ENCODE measurements at places on chromosomes 11 and 22. TPM values are rescaled to one million over a fixed set of nuclear protein-coding genes. Genes with fewer than 3 reads are reported as not detected.

DNA sequence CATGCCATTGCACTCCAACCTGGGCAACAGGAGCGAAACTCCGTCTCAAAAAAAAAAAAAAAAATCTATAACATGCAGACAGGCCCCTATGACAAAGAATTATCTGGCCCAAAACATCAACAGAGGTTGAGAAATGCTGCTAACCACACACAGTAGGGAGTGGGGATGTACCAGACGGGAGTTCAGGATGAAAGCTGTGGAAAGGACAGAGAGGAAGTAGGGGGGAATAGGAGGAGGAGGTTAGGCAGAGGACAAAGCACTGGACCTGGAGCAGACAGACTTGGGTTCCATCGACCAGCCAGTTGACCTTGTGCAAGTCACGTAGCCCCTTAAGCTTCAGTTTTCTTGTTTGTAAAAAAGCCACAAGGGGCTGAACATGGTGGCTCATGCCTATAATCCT is 12.5 kb downstream of the LRP4 start:
- DNase-seq, result no peak

OR5A1 gene
- not detected for total RNA-seq

- DNase-seq, result no peak
These were observed 14.4 kb downstream of the IL17REL start for GRCh38 chr22:49997932-49998717.

GRCh38 chr22:47407461-47408025 is 645.1 kb downstream of the TBC1D22A start:
- no peak for DNase-seq

CREB3L1 gene
- total RNA-seq, result 3.3 TPM

GRCh38 chr22:26812731-26813130 is 155.3 kb downstream of the MIAT start:
- no peak for DNase-seq

- no peak for DNase-seq
These were observed 68.6 kb downstream of the RAB38 start for GRCh38 chr11:88106666-88107065.

- DNase-seq, result no peak
These were observed 3.0 kb downstream of the AQP11 start for GRCh38 chr11:77592727-77593126.
